Stimulated activated CD8-positive, alpha-beta memory T cell treated with anti-CD3 and anti-CD28 coated beads, Interleukin-7, amount 100 ng/mL, for 24 hours (primary cell): ENCODE measurements at places on chromosomes 12 and 14.

DNA sequence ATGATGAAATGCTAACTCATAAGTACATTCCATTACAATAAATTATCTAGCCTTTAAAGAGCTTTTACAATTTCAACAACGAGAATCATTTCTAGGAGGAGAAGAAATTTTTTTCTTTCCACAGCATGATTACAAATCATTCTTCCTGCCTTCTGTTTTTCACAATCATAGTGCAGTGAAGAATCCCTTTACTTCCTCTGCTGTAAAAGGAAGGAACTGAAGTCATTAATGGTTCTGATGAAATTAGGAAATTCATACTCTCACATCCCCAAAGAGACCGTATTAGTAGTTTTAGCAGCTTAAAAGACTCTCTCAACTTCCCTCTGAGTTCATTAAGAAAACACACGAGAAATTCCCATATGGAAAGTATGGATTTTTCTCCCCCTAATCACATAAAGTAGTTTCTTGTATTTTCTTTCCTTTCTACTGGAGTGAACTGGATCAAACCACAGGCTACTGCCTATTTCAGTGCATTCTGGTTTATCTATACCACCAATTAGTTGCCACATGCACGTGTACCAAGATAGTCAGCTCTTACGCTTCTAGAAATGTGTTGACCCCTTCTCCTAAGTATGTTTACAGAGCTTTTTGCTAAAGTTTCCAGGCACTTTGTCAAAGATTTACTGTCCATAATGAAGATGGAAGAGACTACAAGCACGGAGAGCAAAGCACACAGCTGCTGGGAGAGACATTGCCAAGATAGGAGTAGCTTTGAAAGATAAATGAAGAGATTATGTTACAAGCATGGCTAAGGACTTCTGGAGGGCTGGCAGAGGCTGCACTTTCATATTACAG, 58.9 kb upstream of the KITLG start:
- no peak for DNase-seq

DNA sequence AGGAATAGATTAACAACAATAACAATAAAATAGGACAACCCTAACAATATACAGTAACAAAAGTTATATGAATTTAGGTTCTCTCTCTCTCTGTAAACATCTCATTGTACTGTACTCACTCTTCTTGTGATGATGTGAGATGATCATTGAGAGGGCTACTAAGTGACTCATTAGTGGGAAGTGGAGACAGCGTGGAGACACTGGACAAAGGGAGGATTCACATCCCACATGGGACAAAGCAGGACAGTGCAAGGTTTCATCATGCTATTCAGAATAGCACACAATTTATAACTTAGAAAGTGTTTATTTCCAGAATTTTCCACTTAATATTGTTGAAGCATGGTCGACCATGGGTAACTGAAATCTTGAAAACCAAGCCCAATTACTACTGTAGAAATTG, 26.0 kb upstream of the SPATA7 start:
- no peak for DNase-seq

DNA sequence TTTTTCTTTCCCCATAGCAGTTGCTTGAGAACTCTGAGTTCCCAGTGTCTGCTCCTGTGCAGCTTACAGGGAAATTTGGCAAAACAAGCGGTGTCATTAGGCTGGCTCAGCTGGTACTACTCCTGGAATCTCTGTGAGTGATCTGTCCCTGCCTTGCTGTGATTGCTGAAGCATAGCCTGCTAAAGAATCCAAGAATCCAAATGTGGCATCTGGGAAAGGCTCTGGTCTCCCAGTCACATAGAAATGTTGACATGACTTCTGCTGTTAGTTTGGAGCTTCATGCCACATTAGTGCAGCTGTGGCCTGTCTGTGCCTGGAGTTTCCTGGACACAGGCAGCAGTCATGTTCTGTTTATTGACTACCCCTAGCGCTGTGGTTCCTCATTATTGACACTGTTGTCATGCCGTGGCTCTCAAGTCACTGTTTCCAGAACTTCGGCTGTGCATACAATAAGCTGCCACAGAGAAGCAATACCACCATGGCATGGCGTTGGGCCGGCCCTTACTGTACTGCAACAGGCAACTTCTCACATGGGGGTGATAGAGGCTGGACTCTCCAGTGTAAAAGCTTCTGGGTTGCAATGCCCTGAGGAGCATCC, 166.8 kb downstream of the MYRFL start:
- DNase-seq: no peak

GRCh38 chr14:32662211-32662610, 276.5 kb upstream of the NPAS3 start:
- DNase-seq: no peak

DNA sequence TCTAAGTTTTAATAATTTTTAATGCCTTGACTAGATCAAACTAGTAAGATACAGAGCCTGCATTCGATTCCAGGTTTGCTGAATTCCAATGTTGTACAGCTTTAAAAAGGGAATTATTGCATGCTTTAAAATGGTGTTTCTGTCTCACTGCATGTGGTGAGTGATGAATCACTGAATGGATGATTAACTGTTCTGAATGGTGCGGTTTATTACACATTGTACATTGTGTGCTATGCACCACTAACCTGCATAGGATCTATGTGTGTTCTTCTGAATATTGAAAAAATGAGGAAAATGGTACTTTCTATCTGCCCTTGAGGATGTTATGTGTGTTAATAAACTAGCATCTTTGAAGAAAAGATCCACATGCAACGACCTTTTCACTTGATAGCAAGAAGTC, 231.7 kb downstream of the NRXN3 start:
- no peak for DNase-seq

DNA sequence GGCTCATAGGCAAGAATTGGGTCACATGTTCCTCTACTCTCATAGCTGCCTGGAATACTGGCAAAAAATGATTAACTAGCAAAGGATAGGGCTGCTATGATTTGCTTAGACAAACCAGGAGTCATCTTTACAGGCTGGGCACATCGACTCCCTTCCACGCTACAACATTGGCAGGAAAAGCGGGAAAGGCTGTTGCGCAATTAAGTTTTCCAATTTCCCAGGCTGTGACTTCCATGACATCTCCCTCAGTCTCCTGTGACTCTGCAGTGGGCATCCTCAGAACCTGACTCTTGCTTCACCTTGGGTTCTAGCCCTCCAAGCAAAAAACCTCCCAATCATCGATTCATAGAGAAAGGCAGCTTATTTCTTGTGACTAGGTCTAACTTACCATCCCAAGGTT, 184.5 kb upstream of the E2F7 start:
- no peak for DNase-seq

GRCh38 chr14:38866461-38866860, 236.6 kb downstream of the SEC23A start:
- DNase-seq: no peak

DNA sequence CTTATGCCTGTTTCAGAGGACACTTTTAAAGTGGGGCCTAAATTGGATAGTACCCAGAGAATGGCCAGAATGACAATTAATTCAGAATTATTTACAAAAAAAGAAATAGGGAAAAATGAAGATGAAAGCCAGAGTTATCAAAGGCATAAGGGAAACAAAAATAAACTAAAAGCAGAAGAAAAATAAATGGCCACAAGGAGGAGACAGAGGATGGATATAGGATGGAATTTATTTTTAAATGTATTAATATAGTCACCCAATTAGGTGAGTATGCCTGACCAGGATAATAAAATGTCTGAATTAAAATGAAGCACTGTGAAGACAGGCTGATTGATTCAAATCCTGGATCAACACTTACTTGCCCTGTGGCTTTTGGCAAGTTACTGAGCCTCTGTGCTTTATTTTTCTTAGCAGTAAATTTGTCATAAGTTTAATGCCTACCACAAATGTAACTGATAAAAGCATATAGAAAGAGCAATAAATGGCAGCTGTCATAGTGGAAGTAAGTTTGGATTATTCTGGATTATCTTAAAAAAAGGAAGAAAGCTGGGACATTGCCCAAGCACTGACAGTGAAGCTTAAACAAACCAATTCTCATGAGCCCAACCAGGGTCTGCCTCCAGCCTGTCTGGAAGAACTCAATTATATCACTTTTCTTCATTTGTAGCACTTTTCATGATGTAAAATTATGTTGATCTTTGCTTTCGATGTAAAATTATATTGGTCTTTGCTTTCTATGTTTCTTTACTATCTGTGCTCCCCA, 3.5 kb downstream of the CLEC9A start:
- DNase-seq: no peak

DNA sequence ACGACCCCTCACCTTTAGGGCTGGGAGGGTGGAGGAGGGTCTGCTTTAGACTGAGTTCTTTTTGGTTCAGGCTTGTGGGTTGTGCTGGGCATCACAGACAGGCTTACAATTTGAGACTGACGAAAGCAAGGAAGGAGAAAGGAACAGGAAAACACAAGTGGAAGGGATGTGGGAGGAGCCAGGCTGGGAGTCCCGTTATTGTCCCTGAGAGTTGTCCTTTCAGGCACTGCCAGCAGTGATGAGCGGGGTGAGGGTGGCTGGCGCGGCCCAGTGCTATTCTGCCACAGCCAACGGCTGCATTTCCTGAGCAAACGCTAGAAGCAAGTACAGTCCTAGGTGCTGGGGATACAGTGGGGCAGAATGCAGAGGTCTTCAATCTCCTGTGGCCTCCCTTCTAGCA, 29.2 kb upstream of the TSPAN9 start:
- no peak for DNase-seq

DNA sequence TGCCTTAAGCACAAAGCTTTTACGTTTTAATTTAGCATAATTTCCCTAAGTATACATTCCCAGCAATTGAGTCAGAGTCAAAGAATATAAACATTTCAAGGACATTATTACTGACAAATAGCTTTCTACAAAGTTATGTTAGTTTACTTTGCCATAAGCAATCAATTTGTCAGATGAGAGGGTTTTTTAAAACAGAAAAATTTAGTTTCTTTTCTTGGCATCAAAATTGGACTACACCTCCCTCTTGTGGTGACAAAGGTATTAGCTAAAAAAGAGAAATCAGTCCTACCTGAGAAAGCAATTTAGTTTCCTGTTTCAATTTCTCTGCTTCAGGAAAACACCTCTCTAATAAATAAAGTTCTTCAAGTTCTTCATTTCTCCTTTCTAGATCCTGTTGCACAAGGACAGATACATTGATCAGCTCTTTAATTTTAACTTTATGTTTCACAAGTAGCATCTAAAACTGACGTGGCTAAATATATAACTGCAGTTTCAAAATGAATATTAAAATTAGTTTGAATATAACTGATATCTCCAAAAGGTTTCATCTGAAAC, 39.9 kb downstream of the DNAI7 start:
- DNase-seq: no peak

- DNase-seq: no peak
These were observed 17.8 kb upstream of the EIF2B2 start for GRCh38 chr14:74985028-74985310.

GRCh38 chr14:105496831-105497591, 6.0 kb downstream of the TEDC1 start:
- DNase-seq: no peak

GRCh38 chr12:38838056-38838850, 67.1 kb downstream of the CPNE8 start:
- no peak for DNase-seq

DNA sequence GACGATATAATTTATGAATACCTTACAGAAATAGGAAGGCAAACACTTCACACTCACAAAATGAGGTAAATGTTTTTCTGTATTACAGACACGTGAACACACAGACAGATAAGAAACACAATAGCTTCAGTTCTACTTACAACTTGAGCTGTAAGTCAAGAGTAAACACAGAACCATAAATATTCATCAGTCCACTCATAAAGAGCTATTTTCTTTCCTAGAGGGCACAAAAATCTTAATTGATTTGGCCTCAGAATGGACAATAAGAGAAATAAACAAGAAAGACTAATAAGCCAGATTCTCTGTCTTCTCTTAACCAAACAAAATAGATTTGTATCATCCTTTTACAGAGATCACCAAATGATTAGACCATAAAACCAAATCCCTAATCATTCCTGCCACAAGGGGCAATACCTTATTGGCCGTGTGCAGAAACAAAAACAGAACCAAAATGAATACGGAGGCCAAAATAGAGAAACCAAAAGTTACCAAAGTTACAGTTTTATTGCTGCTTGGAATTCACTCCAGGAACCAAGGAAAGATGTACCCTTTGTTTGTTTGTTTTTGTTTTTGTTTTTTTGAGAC, 38.1 kb upstream of the GARIN2 start:
- no peak for DNase-seq

DNA sequence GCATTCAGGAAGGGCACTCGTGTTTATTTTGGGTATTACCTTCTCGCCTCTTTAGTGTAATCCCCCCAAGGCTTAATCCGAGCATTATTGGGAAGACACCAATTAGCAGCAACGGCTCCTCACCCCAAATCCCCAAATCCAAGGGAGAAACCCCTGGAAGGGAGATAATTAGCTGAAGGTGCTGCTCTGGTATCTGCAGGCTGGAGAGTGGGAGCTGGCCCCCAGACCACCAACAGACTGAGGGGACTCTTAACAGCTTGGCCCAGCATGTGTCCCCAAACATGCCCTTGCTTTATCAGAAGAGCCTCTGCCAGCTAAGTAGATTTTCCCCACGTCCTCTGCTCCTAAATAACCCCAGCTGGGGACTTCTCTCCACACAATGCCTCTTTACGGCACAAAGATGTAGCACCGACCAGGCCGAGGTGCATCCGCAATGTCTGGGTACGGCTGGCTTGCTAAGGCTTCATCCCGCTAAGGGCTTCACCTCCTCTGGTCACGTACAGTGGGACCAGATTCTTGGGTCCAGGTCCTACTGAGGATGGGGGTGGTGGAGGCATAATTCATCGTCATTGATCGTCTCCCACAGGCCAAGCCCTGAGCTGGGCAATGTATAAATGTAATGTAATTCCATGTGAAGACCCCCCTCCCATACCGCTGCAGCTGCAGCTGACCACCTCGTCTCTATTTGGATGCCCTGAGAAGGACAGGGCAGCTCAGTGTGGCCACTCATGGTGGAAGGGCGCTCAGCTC, 123.7 kb upstream of the GSC start:
- DNase-seq: no peak

GRCh38 chr14:98858158-98858557, 413.8 kb downstream of the BCL11B start:
- DNase-seq: no peak

GRCh38 chr12:104281636-104282035, 21.9 kb upstream of the EID3 start:
- DNase-seq: no peak

- no peak for DNase-seq
These were observed 6.3 kb downstream of the KRT1 start for GRCh38 chr12:52673713-52674432.
